ENCODE measurements at places on chromosomes 3 and 15.
A peak's percentile ranks its signal among the peaks of the same experiment; 100 is the strongest.

DNA sequence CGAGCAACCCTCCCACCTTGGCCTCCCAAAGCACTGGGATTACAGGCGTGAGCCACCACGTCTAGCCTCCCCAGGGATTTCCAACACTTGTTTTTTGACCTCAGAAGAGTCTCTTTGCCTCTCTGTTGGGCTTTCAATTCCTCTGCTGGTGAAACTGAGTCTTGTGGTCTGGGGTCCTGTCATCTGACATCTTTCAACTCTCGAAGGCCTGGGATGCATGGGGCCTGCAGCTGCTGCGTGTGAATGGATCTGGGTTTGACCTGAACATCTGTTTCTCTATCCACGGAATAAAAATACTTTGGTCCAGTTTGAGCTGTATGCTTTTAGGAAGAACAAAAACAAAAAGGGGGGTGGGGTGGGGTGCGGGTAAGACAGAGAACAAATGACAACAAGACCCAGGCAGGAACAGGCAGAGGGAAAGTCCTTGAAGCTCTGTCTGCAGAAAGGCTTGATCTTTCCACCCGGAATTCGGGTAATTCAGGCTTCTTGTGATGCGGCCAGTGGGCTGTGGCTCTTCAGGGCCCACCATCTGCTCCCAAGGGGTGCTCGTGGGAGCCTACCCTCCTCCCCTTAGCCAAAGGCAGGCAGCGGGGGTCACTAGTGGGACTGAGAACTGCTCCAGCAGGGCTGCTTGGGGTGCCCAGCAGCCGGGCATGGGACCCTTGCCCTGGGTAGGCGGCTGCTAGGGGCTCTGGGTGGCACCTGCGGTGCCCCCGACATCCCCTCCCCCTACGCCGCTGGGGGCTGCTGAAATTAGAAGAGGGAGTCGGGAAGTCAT lies 71.5 kb downstream of the SLC12A8 start:
- DNase-seq: no peak

- DNase-seq: no peak
Observed at GRCh38 chr3:167445491-167445890, 28.4 kb downstream of the SERPINI2 start.

- DNase-seq: peak; percentile 8
Observed at GRCh38 chr15:65743637-65744252, 48.3 kb downstream of the DENND4A start.

DNA sequence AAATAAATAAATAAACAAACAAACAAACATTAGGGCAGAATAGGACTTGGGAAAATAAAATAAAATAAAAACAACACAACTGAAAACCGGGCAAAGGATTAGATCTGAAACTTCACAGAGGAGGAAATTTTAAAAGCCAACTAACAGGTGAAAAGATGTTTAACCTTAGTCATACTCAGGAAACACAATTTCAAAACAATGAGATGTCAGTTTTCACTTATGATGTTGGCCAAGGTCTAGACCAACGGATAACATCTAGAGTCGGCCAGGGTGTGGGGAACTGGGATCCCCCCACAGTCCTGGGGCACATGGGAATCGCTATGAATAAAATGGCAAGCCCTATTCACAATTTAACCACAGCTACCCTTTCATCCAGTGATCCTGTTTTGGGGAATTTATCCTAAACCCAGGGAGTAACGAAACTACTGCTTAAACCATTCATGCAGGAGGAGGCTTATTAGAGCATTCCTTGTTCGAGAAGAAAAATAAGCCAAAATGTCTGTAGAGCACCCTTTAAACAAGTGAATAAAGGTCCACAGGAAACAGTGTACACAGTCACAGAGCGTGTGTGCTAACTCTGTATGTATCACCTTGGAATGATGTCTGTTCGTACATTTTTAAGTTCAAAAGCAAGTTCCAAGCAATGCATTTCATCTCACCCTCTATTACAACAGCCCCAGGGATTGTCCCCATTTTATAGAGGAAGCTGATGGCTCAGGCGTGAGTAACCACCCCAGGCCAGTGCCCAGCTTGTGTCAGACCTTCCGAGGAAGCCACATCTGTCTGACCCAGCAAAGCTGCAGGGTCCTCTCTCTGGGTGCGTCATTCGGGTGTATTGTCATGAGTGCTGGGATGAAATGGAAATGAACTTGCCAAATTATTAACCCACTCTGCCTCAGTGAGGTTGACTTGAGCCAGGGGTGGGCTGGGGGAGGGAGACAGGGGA lies 6.3 kb upstream of the ANPEP start:
- DNase-seq: no peak

GRCh38 chr3:45125550-45126026 lies 20.6 kb downstream of the CDCP1 start:
- DNase-seq: no peak

DNA sequence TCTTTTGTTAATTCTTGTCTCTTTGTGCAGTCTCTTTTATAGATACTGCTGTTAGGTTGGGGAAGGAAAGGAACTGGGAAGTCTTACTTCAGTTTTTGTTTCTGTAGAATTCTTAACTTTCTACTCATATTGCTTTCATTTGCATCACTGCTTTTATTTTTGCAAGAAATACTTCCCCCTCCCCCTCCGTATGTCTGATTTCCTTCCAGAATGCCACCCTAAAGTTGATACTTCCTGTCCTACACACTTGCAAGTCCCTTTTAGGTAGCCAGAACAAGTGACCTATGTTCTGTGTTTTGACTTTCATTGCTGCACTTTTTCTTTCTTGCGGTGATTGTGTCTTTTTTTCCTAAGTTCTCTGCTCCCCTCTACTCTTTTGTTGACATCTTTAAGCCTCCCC lies 477.4 kb downstream of the RSL24D1 start:
- DNase-seq: no peak

GRCh38 chr15:81050259-81050658 lies 49.5 kb downstream of the TLNRD1 start:
- DNase-seq: no peak

DNA sequence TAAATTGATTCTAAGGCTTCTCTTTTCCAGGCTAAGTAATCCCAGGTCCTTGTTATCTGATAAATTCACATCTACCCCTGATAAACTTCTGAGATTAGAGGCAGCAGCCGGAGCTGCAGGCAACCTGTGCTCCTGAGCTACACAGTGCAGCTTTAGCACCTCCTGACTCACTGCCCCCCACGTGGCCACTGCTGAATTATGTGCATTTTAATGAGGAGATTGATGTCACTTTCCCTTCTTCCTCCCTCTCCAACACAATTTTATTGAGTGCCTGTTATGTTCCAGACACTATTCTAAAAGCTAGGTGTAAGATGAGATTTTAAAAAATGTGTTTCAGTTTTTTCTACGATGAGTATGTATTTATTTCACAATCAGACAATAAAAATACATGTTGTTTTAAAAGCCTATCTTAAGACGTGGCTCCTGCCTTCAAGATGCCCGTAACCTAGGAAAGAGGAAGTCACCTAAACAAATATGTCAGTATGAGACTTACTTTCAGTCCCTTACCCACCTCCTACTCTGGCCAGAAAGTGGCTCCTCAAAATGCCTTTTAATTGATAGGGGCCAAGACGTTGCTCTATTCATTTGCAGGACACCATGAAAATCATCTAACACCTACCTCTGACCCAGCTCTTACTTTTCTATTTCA lies 161.5 kb upstream of the PFN2 start:
- DNase-seq: no peak

- no peak for DNase-seq
Observed at GRCh38 chr3:17055374-17056276, 170.9 kb downstream of the PLCL2 start.

DNA sequence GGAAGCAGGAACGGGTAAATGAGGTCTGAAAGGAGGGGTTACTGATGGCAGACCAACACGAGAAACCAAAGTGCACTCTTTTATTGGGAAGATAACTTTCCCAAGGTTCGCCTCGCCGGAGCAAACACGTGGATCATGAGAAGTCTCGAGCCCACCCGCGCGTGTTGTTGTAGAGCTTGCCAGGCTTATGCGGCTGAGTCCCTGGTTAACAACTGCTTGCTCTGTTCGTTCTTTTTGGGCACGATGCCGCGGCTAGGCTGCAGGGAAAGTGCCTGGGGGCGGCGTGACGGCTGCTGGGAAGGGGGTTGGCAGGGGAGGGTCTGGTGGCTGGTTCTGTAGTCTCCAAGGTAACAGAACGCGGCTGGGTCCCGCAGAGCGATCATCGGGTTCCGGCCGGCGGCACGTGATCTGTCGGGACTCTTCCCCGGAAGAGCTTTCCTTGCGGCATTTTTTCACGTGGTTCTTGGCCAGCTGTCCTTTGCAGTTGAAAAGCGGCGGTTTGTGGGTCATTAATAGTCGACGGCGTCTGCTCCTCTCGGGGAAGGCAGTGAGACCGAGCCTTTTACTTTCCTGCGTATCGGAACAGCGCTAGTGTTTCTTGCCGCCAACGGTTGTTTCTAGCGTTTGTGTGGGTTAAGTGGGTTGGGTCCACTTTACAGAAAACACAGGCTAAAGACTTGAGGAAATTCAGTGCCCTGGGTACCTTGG lies 1.5 kb downstream of the MGA start:
- DNase-seq: peak; percentile 94

GRCh38 chr15:68244235-68244634 lies 14.7 kb upstream of the CLN6 start:
- no peak for DNase-seq

- no peak for DNase-seq
Observed at GRCh38 chr3:81378552-81379293, 382.7 kb downstream of the GBE1 start.

- DNase-seq: no peak
Observed at GRCh38 chr3:155281912-155282311, 11.6 kb downstream of the STRIT1 start.

GRCh38 chr15:39499042-39499441 lies 81.8 kb upstream of the THBS1 start:
- no peak for DNase-seq

All from mesenchymal stem cell (in vitro differentiated cells and primary cell).